ENCODE measurements at places on chromosomes 16 and 17. TPM values are rescaled to one million over a fixed set of nuclear protein-coding genes. Genes with fewer than 3 reads are reported as not detected.

Gene KRT14
- not detected for total RNA-seq

Gene KRT27
- not detected for total RNA-seq

Gene KRT25
- total RNA-seq = not detected

Gene SLC6A2
- total RNA-seq = not detected

Gene MRPL12
- total RNA-seq = 142 TPM

Gene TAOK1
- 54.2 TPM for total RNA-seq

Gene C1QTNF8
- 0.23 TPM for total RNA-seq

Gene TBC1D3B
- 4.3 TPM for total RNA-seq

Gene CNTNAP1
- 6.8 TPM for total RNA-seq

Gene NOTUM
- total RNA-seq = not detected

Gene ZG16
- not detected for total RNA-seq

Gene COPRS
- 44.9 TPM for total RNA-seq

Gene TNFRSF13B
- total RNA-seq = not detected

Gene CDH11
- total RNA-seq = 16.6 TPM

Gene ERN2
- not detected for total RNA-seq

Gene ARHGAP44
- total RNA-seq = 11.3 TPM

Gene TOP2A
- 2.6 TPM for total RNA-seq

Gene CHRNB1
- 13.1 TPM for total RNA-seq
